ENCODE measurements at places on chromosomes 5 and 9. TPM values are rescaled to one million over a fixed set of nuclear protein-coding genes. Genes with fewer than 3 reads are reported as not detected.

The PCDHGA1 gene
- total RNA-seq: 0.05 TPM

The PGM5 gene
- total RNA-seq: not detected

The FOXD4 gene
- total RNA-seq: 0.38 TPM

The PSAT1 gene
- 206 TPM for total RNA-seq

The PCDHA3 gene
- not detected for total RNA-seq

The SPINK6 gene
- total RNA-seq: not detected

All from activated T-cell treated with anti-CD3 and anti-CD28 coated beads, Interleukin-2, amount 50 U/mL, for 72 hours (primary cell).